ENCODE measurements at places on chromosomes 7 and 10.
A peak's percentile ranks its signal among the peaks of the same experiment; 100 is the strongest.

GRCh38 chr10:96462606-96463151, 51.0 kb downstream of the TLL2 start:
- no peak for DNase-seq

DNA sequence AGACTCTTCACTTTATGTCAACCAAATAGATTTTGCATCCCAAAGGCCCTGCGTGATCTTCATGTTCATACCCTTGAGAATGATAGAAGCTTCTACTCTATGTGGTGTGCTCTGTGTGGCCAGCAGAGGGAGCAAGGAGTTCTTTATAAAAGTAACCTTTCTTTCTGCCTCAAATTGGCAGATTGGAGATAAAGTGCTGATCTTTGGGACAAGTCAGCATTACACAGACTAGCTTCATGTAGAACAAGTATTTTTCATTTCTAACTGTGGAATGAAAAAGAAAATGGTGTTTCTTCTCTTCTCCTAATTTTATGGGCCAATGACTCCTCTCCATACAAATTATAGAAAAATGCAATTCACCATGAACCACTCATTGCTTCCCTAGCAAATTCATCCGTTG, 1214.1 kb downstream of the SORCS1 start:
- peak; percentile 12 for DNase-seq

DNA sequence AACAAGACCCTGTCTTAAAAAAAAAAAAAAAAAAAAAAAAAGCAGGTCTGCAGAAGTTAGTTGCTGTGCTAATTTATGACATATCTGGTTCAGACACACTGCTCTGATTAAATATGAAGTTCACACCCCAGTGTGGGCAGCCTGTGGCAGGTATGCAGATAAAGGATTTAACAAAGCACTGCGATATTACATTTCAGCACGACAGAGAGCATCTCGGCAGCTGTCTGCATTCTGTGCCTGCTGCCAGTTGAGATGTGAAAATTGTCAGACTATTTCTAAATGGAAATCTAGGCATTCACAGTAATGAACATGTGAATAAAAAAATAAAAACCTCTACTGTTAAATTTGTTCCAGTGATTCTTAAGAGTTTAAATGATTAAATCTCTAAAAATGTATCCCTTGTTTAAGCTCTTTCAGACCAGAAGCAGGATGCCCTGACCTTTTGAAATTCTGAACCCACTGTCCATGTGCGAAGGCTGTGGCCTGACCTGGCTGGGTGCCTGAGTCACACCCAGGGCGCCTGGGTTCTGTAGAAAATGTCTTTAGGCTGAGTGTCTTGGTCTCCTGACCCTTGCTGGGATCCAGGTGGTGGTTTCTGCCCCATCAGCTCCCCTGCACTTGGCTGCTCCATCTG, 272.9 kb downstream of the WDR37 start:
- DNase-seq = no peak

DNA sequence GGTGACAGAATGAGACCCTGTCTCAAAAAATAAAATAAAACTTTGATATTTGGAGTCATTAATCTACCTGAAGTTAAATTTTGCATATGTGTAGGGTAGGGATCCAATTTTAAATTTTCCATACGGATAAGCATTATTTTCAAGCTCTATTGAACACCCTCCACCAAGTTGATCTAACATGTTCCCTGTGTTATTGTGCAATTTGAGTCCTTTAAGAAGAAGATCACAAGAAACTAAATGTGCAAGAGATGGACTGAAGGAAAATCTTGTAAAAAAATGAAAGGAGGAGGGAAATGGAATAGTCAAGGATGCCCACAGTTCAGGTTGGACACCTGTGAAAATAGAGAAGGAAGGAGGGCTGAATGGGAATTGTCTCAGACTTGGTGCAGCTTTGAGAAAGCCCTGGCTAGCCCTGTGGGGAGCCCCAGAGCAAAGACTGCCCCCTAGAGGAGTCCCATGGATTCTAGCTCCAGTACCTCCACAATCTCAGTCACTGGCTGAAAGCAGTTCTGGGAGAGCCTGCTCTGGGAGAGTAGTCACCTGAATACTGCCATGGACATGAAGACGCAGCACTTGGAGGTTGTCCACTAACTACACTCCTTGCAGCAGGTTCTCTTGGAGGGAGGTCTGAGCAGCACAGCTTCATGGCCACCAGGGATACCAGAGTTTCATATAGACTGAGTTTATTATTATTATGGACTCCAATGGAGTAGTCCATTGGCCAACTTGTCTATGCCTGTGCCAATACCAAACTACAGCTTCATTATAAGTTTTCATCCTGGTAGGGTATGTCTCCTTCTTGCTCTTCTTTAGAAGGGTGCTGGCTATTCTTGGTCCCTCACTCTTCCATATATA, 5.7 kb upstream of the TIAL1 start:
- peak; percentile 54 for DNase-seq

GRCh38 chr10:129511758-129512157, 44.7 kb downstream of the MGMT start:
- DNase-seq = no peak

GRCh38 chr10:101782811-101783735, at the start of gene NPM3:
NPM3 (minus strand) TSS chr10:101783446; CDS start chr10:101783390, 56 bp downstream.
- peak; percentile 71 for DNase-seq

DNA sequence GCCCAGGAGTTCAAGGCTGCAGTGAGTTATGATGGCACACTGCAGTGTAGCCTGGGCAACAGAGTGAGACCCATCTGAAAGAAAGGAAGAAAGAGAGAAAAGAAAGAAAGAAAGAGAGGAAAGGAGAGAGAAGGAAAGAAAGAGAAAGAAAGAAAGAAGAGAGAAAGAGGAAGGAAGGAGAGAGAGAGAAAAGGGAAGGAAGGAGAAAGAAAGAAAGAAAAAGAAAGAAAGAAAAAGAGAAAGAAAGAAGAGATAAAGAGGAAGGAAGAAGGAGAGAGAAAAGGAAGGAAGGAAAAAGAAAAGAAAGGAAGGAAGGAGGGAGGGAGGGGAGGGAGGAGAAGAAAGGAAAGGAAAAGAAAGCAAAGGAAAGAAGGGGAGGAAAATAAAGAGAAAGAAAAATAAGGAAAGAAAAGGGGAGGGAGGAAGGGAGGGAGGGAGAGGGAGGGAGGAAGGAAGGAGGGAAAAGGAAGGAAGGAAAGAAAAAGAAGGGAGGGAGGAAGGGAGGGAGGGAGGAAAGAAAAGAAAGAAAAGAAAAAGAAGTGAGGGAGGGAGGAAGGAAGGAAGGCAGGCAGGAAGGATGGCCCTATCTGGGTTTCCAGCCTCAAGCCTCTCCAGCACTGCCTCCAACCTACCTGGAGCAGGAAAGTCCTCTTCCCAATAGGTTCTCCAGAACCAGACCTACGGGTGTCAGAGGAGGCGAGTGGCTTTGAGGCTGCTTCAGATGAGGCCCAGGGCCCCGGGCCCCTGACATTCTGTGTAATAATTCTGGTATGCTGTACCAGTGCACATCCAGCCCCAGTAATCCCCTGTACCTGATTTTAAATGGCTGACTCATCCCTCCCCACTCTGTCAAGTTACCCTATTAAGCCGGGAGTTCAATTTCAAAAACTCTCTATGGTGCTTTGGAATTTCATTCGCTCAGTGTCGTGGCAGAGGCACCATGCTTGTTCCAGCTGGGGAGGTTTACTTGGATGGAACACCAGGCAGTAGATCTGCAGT, 6.8 kb upstream of the PARD3 start:
- DNase-seq = no peak

GRCh38 chr10:8396675-8397074, 342.2 kb downstream of the GATA3 start:
- no peak for DNase-seq

All from inflammatory macrophage treated with lipopolysaccharide for 4 hours (primary cell).